ENCODE measurements at places on chromosomes 5 and 9. TPM values are rescaled to one million over a fixed set of nuclear protein-coding genes. Genes with fewer than 3 reads are reported as not detected.

DNA sequence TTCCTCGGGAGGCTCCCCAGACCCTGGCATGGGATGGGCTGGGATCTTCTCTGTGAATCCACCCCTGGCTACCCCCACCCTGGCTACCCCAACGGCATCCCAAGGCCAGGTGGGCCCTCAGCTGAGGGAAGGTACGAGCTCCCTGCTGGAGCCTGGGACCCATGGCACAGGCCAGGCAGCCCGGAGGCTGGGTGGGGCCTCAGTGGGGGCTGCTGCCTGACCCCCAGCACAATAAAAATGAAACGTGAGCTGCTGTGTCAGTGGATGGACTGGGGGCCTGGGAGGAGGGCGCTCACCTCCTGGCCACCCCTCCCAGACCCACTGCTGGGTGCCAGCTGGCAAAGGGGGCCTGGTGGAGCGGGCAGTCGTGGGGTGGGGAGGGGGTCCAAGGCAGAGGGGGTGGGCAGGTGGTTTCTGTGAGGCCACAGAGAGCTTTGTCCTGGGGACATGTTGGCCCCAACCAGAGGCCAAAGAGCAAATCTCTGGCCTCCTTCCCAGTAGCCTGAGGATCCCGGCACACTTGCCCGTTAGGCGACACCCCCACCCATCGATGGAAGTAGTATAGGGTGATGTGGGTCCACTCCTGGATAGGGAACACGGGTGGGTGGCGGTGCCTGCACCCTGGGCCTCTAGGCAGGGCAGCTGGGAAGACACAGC is 9.8 kb downstream of the EGFL7 start:
- DNase-seq: no peak

DNA sequence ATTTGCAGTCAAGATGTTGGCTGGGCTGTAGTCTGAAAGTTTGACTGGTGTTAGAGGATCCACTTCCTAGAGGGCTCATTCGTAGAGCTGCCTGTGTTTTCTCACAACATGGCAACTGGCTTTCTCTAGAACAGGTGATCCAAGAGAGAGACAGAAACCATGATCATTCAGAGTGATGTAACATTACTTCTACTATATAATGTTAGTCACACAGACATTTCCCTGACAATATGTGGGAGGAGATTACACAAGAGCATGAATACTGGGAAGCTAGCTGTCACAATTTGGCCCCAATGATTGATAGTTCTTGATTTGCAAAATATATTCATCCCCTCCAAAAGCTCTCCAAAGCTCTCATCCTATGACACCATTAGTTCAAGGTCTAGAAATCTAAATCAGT is 10.9 kb upstream of the TMEM161B start:
- DNase-seq: peak; percentile 23

Gene GNA14
- not detected for total RNA-seq

DNA sequence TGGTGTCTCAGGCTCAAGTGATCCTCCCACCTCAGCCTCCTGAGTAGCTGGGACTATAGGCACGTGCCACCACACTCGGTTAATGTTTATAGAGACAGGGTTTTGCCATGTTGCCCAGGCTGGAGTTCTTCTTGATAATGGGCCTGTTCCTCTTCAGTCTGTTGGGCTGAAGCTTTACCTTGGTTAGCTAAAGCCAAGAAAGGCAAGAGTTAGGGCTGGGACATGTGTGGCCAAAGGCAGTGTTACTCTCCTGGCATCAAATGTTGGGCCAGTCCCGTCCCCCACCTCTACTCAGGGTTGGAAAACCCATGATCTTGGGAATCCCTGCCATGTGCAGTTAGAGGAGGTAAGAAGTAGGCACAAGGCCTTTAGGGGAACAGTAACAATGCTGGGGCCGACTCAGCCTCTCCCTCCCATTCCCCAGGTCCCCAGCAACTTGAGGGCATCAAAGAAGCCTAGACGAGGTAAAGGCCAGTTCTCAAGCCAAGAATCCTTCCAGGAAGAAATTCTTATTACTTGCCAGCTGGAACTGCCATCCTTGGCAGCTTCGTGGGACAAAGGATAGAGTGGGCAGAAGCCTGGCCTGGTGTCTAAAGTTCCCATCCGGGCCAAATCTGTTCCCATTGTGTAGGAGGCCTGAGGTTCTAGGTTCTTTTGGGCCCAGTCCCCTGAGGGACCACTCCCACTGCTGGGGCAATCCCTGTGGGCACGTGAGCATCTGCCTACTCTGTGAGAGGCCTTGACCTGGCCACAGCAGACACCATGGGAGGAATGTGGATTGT is 4.5 kb downstream of the EGR1 start:
- DNase-seq: peak; percentile 49

DNA sequence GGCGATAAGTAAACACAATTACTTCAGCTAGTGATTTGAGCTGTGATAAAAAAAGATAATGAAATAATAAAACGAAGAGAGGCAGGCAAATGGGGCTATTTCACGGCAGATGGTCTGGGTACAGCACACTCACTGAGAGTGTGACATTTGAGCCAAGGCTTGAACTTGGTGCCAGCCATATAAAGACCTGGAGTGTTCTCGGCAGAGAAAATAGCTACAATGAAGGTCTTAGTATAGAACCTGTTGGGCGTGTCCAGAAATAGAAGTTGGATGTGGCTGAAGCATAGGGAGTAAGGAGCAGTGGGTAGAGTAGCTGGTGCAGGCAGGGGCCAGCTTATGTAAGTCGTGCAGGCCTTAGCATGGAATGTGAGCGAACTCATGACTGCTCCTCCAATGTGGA is 660.3 kb upstream of the WWC1 start:
- no peak for DNase-seq

DNA sequence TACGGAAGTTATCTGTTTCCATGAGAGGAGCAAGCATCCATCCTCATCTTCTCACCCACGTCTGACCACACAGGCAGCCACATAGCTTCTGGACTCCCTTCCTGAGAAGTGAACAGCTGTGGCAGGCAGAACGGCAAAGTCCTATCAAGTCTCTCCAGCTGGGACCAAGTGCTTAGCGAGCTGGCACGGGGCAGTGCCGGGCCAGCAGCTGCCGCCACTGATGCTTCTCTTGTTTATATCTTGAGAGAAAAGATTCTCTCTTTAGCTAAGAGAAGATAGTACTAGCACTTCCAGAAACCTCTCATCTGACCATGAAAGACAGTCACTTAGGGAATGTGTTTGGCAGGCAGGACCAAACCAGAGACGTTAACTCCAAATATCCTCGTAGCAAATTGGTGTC is 37.2 kb downstream of the PLAC8L1 start:
- DNase-seq: no peak

- no peak for DNase-seq
Observed at GRCh38 chr9:25427898-25428297, 250.3 kb downstream of the TUSC1 start.

All from foreskin keratinocyte (primary cell).